ENCODE measurements at places on chromosomes 13 and 19.

- DNase-seq, result no peak
Observed at GRCh38 chr13:34720618-34721017, 221.5 kb upstream of the NBEA start.

- DNase-seq, result no peak
Observed at GRCh38 chr19:273393-273792, 17.8 kb downstream of the PLPP2 start.

DNA sequence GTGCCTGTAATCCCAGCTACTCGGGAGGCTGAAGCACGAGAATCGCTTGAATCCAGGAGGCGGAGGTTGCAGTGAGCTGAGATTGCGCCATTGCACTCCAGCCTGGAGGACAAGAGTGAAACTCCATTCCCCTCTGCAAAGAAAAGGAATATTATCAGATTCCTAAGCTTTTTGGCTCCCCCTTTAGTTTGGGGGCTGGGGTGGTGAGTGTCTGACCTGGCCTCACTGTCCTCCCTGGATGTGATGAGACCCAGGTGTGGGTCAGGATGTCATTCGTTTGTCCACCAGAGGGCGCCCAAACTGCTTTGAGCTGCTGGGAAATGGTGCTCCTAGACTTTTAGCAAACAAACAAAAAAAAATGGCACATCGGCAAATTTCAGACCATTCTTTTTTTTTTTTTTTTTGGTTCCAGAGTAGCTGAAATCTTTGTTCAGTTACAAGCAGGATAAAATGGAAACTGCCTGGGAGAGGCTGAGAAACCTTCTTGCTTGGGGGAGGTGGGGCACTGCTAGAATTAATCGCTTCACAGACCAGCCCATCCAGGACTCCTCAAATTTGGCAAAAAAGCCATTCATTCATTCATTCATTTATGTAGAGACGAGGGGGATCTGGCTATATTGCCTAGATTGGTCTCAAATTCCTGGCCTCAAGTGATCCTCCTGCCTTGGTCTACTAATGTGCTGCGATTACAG lies 29.4 kb downstream of the SPC24 start:
- DNase-seq, result no peak

- DNase-seq, result no peak
Observed at GRCh38 chr13:29336356-29336755, 259.1 kb downstream of the SLC7A1 start.

DNA sequence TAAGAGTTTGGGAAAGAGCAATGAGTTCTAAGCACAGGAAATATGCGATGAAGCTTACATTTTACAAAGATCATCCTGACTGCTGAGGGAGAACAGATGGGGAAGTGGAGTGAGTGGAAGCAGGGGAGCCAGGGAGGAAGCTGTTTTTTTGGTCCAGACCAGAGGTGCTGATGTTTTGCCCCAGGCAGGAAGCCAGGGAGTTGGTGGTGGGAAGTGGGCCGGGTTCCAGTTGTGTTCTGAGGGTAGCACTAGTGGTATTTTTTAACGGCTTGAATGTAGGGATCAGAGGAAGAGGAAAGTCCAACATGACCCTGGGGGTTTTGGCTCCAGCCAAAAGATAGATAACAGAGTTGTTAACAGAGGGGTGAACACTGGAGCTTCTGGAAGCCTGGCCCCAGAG lies 20.7 kb upstream of the OLFM4 start:
- no peak for DNase-seq

- no peak for DNase-seq
Observed at GRCh38 chr13:110334841-110335490, 27.9 kb downstream of the COL4A2 start.

DNA sequence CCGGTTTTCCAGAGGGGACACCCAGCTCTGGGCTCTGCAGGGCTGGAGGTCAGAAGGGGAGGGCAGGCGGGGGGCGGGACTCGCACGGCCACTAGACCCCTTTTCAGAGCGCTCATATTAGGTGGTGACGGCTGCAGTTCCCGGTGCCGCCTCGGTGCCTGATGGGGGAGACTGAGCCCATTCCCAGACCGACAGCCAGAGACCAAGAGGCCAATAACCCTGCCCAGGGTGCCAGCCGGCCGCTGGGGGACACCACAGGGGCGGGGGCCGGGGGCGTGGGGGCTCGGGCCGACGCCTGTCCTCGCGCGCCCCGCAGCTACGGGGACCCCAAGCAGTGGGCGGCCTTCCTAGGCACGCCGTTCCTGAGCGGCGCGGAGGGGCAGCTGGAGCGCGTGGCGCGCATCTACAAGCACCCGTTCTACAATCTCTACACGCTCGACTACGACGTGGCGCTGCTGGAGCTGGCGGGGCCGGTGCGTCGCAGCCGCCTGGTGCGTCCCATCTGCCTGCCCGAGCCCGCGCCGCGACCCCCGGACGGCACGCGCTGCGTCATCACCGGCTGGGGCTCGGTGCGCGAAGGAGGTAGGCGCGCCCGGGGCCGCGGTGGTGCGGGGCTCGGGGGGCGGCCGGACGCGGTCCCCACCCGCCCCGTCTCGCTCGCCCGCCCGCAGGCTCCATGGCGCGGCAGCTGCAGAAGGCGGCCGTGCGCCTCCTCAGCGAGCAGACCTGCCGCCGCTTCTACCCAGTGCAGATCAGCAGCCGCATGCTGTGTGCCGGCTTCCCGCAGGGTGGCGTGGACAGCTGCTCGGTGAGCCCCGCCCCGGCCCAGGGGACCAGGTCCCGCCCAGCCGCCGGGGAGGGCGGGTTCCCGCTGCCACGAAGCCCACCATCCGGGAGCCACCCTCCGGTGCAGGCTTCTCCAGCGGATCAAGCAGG lies 2.4 kb downstream of the TIMM13 start:
- no peak for DNase-seq

DNA sequence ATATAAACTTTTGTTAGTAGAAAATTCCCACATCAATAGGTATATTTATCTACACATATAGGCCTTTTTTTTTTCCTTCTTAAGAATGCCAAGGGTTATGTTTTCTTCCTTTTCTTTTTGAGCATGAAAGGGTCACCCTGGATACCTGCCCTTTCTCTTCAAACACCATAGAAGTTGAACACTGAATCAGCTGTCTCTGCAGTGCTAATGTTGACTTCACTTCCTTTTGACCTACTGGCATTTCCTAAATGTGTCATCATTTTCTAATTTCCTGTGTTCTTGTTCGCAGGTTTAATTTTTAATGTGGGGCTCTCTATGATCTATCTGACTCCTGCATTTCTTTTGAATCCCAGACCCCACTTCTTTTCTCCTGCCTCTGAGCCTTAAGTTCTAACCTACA lies 532.0 kb downstream of the GPC6 start:
- DNase-seq, result no peak

- no peak for DNase-seq
Observed at GRCh38 chr19:2266183-2266993, 10.2 kb upstream of the JSRP1 start.

DNA sequence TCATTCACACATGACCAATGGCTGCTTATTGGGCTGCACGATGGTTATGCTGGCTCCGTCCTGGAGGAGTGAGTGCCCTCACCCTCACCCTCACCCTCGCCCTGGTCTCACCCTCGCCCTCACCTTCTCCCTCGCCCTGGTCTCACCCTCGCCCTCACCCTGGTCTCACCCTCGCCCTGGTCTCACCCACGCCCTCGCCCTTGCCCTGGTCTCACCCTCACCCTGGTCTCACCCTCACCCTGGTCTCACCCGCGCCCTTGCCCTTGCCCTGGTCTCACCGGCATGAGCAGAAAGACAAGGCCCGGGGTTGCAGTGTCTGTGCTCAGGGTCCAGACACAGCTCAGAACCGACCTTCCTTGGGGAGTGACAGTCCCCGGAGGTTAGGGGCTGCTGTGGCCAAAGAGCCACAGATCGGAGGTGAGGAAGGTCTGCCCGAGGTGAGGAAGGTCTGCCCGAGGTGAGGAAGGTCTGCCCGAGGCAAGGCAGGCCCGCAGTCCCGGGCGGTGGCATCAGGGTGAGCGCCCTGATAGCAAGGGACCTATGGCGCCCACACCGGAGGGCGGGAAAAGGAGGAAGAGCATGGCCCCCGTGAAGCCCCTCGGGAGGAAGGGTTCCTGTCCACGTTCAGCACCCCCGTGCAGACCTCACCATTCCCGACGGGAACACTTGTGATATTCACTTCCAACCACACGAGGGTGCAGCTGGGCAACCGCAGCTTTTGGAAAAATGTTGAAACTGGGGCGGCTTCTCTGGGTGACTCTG lies 65.6 kb downstream of the MCF2L start:
- DNase-seq, result no peak

DNA sequence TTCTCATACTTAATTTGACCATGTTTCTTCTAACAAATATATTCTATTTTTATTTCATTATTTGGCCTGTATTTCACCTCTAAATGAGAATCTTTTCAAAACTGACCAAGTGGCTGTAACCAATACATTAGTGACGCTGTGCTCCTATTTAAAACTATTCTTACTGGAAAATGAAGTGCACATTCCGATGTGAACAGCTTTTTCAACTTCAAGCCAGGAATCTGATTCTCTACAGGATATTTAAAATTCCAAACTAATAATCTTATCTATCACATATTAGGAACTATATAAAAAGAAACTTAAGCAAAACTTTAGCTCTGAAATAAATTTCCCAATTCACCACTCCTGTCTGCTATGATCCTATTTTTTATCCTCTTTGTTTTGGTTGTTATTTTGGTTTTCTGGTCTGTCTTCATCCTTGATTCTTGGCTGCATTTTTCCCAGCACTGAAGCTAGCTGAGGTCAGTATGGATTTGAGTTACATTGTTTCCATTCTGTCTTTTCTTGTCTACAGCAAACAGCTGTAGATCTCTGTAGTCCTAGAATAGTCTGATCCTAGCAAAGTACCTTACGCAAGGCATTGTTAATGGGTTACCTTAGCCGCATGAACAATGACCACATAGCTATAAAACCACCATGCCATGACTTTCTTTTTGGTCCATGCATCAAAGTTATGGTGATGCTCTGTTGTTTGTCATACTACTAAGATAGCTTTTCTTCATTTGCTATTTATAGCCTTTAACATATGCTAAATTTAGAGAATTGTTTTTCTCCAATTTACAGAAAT lies 748.6 kb upstream of the SPRY2 start:
- DNase-seq, result no peak

DNA sequence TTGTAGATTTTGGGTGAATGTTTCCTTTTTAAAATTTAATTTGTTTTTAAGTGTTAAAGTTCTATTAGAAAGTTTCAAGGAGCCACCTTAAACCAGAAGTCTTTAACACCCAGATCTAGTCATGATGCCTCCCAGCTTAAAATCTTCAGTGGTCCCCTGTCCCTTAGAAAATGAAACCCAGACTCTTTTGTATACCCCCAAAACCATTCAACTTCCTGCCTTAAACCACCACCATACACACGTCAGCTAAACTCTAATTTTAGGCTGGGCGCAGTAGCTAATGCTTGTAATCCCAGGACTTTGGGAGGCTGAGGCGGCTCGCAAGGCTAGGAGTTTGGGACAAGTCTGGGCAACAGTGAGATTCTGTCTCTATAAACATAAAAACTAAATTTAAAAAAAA lies 37.9 kb downstream of the N4BP2L1 start:
- no peak for DNase-seq

GRCh38 chr13:44420376-44421220 lies 47.0 kb downstream of the SERP2 start:
- no peak for DNase-seq

DNA sequence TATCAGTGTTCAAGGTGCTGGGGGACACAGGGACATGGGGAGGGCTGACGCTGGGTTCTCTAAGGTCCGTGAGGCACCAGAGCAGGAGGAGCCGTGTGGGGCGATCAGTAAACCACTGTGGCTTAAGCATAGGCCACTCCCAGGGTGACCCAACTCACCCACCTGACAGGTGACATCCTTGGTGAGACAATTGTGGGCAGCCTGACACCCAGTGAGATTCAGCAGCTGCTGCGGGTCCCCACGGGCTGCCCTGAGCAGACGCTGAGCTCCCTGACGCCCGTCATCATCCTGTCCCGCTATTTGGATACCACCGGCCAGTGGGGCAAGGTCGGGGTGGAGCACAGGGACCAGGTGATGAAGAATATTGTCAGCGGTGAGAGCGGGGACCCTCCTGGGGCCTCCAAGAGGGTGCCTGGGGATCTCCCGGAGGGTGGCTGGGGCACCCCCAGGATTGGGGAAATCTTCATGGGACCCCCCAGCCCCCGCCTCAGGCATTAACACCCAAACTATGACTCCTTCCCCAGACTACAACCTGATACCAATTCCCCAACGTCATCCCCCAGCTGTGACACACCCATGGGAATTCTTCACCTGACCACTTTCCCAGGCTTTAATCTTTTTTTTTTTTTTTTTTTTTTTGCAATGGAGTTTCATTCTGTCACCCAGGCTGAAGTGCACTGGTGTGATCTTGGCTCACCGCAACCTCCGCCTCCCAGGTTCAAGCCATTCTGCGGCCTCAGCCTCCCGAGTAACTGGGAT lies 33.3 kb upstream of the SHFL start:
- DNase-seq, result no peak

DNA sequence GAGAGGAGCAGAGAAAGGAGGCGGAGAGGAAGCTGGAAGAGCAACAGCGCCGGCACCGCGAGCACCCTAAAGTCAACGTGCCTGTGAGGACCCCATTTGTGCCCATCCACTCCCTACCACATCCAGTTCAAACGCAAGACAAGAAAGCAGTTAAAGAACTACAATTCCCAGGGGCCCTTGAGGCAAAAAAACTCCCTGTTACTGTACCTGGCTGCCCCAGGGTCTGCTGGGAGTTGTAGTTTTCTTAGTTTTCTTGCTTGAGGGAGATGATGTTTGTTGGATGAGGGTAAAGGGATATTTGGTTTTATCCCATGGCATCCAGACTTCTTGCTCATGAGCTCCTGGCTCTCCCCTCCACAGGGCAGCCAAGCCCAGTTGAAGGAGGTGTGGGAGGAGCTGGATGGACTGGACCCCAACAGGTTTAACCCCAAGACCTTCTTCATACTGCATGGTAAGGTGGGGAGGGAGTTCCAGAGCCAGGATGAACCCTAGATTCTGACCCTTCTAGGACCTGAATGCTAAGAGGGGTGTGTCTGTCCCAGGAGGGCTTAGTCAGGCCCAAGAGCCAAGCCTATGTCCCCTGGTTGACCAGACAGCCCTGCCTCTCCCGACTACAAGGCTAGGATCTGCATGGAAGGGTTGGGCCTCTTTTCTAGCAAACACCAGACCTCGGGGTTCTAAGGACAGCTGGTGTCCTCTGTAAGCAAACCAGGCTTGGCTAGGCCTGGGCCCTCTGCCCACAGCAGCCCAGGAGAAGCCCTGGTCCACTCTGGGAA lies 13.2 kb downstream of the NUCB1 start:
- DNase-seq, result no peak

- no peak for DNase-seq
Observed at GRCh38 chr19:2668175-2668763, 34.2 kb downstream of the GNG7 start.

GRCh38 chr13:35984776-35985453 lies 146.3 kb downstream of the DCLK1 start:
- no peak for DNase-seq

- no peak for DNase-seq
Observed at GRCh38 chr13:42373048-42373812, 101.3 kb downstream of the AKAP11 start.

DNA sequence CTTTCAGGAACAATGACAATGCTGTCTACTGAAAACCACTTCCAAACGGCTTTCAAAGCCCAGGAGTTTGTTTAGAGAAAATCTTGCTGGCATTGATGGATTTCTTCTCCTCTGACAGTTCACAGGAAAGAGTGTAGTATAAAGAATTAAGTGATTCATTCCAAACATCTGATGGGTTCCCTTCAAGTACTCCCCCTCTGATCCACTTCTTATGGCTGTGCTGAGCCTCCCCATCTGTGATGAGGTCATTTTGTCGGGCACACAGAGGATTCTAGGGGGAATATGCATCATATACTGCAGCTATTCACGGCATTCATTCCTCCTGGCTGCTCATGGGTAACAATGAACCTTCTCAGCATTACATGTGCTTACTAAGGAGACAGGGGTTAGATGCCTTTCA lies 107.9 kb downstream of the RGCC start:
- no peak for DNase-seq

- DNase-seq, result no peak
Observed at GRCh38 chr13:76379341-76380105, 506.7 kb downstream of the KCTD12 start.
